ENCODE measurements at places on chromosomes 6 and 20.
A peak's percentile ranks its signal among the peaks of the same experiment; 100 is the strongest.

DNA sequence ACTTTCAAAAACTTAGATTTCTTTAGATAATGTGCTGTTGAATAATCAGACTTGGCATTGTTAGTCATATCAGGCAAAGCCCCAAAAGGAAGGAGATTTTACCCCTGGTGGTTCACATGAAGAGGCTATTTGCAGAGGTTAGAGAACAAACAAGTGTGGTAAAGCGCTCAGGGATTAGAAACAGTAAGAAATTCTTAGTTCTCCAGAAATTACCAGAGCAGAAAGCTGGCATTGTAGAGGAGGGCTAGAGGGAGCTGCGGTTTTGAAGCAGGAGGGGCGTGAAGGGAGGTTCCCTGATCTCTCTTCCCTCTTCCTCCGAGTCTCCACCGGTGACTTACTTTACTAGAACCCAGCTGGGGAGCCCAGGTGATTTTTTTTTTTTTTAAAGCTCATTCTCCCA is 10.2 kb downstream of the MYO6 start:
- no peak for DNase-seq

DNA sequence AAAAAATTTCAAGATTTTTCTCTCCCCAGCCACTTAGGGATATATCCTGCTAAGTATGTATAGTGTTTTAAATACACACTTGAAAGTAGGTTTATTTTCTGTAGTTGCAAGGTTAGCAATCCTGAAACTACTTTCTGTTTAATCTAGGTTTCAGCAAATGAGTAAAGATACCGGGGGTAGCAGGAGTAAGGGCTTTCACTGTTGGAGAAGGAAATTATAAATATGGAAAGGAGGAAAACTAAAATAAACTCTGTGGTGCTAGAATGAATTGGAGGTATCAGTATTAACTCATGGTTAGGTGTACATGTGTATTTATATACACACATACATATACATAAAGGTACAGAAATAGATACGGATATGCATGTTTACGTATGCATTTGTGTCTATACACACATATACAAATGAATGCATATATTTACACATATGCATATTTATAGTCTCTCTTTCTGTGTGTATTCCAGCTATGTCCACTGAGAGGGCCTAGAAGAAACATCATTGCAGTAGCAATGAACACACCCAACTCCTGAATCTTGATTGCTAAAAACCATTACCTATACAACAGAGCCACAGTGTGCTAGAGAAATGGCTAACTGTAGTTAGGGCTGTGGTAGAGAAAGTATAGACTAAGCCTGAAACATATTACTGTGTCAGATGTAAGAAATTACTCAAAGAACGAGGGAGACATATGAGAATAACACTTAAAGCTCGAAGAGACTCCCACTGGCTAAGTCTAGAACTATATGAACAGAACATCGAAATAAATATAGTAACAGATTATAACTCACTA is 95.9 kb upstream of the EMILIN3 start:
- no peak for DNase-seq

DNA sequence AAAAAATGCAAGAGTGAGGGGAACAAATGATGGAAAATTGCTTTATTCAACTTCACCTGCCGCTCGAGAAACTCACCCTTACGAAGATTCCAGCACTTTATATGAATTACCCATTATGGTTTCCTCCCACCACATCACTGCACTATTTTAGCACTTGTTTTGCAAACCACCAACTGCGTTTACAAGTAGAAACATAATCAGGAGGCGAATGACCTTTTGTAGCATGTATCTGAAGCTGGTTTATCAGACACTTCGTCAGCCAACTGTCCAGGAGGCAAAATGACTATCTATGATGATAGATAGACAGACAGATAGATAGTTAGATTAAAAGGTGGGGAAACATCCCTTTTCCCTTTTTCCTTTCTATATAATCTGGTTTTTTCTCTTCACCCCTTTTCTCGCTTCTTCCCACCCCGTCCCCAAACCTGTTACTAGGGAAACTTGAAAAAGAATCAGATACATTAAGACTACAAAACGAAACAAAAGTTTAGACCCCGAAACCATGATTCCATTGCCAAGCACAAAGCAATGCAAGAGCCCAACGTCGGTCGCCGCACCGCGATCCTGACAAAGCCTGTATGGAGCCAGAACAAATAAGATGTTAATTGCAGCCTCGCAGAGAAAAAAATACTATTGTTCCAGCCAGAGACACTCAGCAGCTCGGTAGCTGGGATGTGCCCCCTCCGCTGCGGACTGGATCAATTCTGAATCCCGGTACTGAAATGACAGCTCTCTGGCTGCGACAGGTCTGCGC is 933 bp upstream of the ADGRB3 start:
- DNase-seq, result no peak

DNA sequence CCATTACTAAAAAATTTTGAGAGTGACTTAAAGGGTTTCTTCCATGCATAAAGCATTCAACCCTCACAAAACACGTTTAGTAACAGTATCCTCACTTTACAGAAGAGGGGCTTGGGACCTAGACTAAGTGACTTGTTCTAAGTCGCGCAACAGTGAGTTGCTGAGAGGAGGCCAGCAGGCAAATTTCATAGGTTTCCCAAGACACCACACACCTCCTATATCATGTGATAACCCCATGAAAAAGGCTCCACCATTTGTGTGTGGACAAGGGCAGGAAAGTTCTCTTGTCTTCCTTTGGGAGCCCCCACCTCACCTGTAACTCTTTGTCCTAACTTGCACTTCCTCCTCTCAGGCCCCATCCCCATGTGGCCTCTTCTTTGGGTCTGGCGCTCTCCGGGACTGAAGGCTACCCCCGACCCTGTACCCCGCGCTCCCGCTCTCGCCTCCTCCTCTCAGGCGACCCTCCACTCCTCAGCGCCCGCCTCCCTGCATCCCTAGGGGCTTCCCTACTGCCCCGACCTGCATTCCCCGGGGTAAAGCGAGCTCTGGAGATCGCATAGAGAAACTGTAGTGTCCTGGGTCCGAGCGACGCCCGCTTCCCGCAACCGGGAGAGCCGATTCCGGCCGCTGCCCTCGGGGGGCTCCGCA is 392 bp downstream of the PSMB8 start:
- DNase-seq, result no peak

- DNase-seq, result no peak
These were observed 38.0 kb downstream of the CST8 start for GRCh38 chr20:23528867-23529431.

DNA sequence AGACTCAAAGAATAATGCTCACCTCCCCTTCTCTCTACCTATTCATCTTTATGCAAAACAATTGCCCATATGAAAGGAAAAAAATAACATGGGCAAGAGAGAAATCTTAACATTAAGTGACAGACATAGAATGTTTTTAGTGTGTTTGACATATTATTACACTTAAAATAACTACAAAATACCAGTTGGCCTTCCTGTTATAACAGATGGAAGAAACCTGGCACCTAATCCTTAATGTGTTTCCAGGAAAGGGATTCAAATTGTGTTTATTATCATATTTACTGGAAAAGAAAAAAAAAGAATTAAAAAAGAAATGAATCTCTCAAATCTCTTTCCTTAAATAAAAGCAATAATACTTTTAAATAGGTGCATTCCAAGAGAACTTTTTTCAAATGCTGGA is 158.6 kb downstream of the LAMP5 start:
- no peak for DNase-seq

GRCh38 chr6:37083243-37084138 is 78.0 kb downstream of the FGD2 start:
- peak; percentile 97 for DNase-seq

- no peak for DNase-seq
These were observed 25.1 kb downstream of the ZNFX1 start for GRCh38 chr20:49252556-49253350.

GRCh38 chr6:82277686-82278085 is 30.1 kb upstream of the IBTK start:
- no peak for DNase-seq

DNA sequence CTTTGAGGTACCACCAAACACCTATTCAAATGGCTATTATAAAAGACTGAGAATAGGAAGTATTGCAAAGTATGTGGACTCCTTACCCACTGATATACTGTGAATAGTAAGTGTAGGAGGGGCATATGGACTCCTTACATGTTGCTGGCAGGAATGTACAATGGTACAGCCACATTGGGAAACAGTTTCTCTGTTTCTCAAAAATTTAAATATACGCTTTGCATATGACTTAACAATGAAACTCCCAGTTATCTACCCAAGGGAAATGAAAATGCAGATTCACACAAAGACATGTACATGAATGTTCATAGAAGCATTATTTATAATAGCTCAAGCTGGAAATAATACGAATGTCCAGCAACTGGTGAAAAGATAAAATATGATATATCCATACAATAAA is 5.5 kb upstream of the ENPP1 start:
- no peak for DNase-seq

DNA sequence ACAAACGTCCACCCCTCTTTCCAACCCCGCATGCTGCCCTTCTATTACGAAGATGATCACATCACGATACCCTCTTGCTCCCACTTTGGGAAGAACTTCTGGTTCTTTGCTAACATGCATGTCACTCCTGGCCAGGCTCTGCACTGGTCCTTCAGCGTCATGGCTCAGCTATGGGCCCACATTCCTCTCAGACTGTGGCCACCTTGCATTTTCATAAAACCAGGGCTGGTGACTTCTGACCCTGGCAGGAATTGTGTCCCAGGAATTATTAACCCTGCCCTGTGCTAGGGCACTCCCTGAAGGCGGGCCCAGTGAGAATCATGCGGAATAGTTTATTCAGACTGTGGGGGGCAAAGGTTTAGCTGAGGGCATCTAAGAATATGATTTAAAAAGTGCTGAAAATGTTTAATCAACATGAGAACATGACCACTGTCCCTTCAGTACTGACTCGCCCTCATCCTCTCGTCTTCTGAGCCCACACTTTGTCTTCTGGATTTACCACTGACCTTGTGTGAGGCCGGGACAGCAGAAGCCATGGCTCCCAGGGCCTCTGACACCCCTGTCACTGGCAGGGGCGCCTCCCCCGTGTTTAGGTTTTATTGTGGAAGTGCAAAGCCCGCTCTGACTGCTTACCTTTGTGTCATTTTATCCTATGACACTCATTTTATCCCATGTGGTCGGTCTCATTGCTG is 38.1 kb upstream of the THBS2 start:
- DNase-seq, result no peak

- DNase-seq, result no peak
These were observed 96.6 kb downstream of the TMEM242 start for GRCh38 chr6:157226761-157227160.

- no peak for DNase-seq
These were observed 33.4 kb upstream of the RIMS1 start for GRCh38 chr6:71852948-71853347.

DNA sequence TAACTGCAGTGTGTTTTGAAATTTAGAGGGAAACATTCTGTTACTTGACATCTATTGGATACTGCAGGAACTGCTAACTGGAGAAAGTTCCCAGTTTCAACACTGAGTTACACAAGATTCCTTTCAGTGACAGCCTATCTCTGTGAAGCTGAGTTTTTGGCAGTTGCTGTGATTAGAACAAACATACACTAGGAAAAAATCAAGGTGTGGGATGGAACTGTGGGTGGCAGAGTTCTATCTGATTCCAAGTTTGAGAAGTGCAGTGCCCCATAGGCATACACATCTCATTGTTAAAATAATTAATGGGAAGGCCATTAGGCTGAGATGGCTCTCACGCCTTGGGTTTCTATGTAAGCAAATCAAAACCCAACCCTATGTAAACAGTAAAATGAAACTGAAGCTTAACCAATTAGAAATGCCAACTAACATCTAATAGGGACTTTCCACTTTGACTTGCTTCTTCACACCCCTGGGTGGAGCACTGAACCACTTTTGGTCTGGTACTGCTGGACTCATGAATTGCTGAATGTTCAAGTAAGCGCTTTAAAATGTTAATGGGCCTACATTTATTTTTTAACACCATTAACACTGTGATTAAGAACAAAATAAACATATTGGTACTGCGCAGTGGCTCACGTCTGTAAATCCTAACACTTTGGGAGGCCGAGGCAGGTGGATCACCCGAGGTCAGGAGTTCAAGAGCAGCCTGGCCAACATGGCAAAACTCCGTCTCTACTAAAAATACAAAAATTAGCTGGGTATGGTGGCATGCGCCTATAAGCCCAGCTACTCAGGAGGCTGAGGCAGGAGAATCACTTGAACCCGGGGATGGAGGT is 55.2 kb upstream of the TBC1D7 start:
- DNase-seq, result no peak

DNA sequence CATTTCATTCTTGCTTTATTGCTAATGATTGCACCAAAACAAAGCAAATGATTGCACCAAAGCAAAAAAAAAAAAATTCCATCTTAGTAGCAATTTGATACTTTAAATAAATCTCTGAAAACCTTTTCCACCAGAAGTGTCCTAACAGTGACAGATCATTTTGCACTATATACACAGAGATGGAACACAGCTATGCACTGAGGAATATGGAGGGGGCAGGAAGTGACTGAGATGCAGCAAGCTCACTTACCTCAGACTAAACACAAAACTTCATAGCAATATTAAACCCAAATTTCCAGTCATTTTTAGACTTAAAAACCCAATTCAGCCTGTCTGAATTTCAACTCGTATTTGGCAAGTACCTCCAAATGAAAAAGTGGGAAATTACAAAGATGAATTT is 41.2 kb downstream of the HIVEP2 start:
- no peak for DNase-seq

DNA sequence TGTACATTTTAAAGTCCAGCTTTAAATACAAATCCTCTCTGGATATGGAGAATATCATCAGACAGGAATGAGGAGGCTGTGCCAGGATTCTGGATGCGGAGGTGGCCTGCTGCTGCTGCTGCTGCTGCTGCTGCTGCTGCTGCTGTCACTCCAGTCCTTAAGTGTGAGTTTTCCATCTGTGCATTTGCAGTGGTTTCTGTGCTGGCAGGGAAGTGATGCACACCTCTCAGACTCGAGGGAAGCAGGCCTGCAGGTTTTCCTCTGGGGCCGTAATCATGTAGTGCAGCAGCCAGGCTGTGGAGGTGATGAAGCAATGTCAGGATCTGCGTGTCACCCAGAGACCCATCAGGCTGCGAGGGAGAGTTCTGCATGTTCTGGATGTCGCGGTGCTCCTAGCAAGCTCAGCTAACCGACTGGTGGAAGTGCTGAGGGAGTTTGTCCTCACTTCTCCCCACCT is 32.0 kb downstream of the CFAP61 start:
- no peak for DNase-seq

DNA sequence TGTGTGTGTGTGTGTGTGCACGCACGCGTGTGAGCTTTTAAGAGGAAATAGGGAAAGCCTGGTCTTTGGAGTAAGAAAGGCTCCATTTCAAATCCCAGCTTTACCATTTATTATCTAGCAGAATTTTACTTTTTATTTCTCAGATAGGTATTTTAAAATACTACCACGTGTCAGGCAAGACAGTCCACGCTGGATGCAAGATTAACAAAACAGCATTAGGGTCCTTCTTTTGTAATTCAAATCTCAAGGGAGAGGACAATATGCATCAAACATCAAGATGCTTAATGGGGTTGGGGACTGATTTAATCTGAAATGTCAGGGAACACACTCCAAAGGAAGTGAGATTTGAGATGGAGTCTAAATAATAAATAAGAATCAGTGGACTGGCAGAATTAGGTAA is 768.8 kb downstream of the PHF3 start:
- no peak for DNase-seq

GRCh38 chr6:112640891-112641290 is 293.8 kb downstream of the RFPL4B start:
- DNase-seq, result no peak

GRCh38 chr6:28081486-28081751 is 1.1 kb downstream of the ZNF165 start:
- peak; percentile 19 for DNase-seq

GRCh38 chr6:101936516-101936915 is 543.0 kb downstream of the GRIK2 start:
- DNase-seq, result no peak

- DNase-seq, result no peak
These were observed 36.3 kb upstream of the TFAP2C start for GRCh38 chr20:56592817-56593216.

All from GF-D8 (cell line).